Ascending aorta (tissue), 2 donors: ENCODE measurements at places on chromosomes 6 and 20.

DNA sequence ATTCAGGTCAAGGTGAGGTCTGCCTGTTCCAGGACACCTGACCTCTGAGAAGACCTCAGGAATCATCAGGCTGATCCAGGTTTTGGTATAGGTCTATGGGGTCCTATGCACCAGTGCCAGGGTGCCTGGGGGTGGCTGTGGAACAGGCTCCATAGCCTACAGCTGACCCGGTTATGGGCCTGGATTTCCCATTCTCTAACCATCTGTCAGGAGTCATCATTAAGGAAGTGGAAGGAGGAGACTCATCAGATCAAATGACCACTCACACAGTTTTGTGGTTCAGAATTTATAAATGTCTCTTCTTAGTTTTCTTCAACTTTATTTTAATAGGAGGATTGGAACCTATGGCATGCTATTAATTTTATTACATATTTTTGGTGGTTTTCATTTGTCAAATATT is 14.8 kb downstream of the PLA2G7 start:
- no peak overlapping the region for H3K4me3 ChIP-seq
- no peak overlapping the region for H3K27ac ChIP-seq
- DNase-seq = no peak
- H3K27me3 ChIP-seq = no peaks in the 10 kb centered on the region

DNA sequence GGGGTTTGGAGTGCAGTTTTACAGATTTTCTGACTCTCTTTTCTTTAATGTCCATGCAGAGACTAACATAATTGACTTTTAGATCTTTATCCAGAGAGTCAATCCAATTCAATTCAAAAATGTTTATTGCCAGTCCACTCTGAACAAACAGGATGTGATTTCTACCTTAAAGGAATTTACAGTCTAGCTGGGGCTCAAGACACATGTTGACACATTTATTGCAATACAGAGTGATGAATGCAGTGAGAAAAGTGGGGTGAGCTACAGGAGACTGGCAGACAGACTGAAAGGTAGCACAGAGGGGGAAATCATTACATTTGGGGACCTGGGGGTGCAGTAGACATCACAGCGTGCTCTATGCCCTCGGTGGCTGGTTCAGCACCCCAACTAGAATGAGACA is 193.9 kb downstream of the SLC24A3 start:
- H3K27me3 ChIP-seq = no peaks in the 10 kb centered on the region
- no peak for DNase-seq
- no peak overlapping the region for H3K27ac ChIP-seq
- H3K36me3 ChIP-seq = no peaks in the 10 kb centered on the region

DNA sequence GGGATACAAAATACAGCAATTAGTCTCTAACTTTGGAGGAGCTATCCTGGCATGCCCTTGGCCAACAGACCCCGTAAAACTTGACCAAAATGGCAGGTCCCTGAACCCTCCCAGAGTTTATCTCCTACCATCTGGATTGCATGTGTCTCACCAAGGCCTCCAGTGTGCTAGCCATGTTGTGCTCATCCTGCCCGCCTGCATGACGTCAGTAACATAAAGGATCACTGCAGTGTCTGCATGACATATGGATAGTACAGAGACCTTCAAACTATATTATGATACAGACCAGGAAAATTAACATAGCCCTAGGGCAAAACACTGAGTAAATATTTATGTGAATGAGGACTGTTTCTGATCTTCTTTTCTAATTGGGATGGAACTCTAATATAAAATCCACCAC is 25.3 kb downstream of the CPXM1 start:
- H3K4me3 ChIP-seq = no peak overlapping the region
- DNase-seq = no peak
- no peaks in the 10 kb centered on the region for H3K36me3 ChIP-seq
- peaks cover 4% of the 10 kb centered on the region for H3K27me3 ChIP-seq
- no peak overlapping the region for H3K27ac ChIP-seq
- no peaks in the 10 kb centered on the region for H3K4me1 ChIP-seq

- no peak overlapping the region for H3K4me3 ChIP-seq
- H3K4me1 ChIP-seq = no peaks in the 10 kb centered on the region
- no peaks in the 10 kb centered on the region for H3K36me3 ChIP-seq
- DNase-seq = no peak
- no peaks in the 10 kb centered on the region for H3K27me3 ChIP-seq
Observed at GRCh38 chr6:136155191-136155590, 94.9 kb downstream of the MTFR2 start.

DNA sequence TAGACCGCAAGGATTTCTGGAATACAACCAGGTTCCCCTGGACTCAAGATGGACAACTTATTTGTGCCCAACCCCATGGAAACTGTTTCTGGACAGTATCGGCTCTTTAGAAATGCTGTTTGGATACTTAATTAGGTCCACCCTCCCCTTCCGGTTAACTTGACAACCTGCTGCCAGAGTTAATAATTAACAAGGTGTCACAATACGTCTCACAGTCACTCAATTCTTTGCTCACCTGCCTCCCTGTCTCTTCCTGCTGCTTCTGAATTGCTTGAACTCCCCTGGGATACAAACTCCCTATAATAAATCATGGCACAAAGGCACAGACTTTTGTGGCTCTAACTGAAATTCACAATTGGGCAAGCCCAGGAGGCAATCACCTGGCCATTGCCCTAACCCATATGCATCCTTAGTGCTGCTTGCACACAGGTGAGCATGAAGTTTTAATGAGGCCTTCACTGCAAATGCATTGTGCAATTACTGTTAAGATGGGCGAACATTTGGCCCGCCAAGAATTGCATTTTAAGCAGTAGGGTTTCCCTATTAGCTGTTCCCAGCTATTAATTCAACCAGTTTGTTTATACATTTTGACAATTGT is 504.4 kb upstream of the NOX3 start:
- no peaks in the 10 kb centered on the region for H3K4me1 ChIP-seq
- H3K4me3 ChIP-seq = no peak overlapping the region
- no peaks in the 10 kb centered on the region for H3K36me3 ChIP-seq
- H3K27me3 ChIP-seq = no peaks in the 10 kb centered on the region

- no peak overlapping the region for H3K4me3 ChIP-seq
- H3K36me3 ChIP-seq = no peaks in the 10 kb centered on the region
- no peak for DNase-seq
- H3K27me3 ChIP-seq = no peaks in the 10 kb centered on the region
Observed at GRCh38 chr6:170243386-170243785, 47.5 kb downstream of the DLL1 start.

- DNase-seq = no peak
- peaks cover 32% of the 10 kb centered on the region for H3K4me1 ChIP-seq
- H3K27ac ChIP-seq = peak overlapping the region; percentile 96
- H3K4me3 ChIP-seq = no peak overlapping the region
- H3K27me3 ChIP-seq = no peaks in the 10 kb centered on the region
Observed at GRCh38 chr20:37314099-37314498, 24.6 kb downstream of the MANBAL start.

- no peaks in the 10 kb centered on the region for H3K27me3 ChIP-seq
- H3K4me3 ChIP-seq = no peak overlapping the region
- peaks cover 3% of the 10 kb centered on the region for H3K4me1 ChIP-seq
- DNase-seq = no peak
- peaks cover 11% of the 10 kb centered on the region for H3K36me3 ChIP-seq
Observed at GRCh38 chr6:2783188-2783963, 18.2 kb downstream of the WRNIP1 start.

GRCh38 chr20:38893056-38893564 is 33.1 kb upstream of the FAM83D start:
- no peaks in the 10 kb centered on the region for H3K36me3 ChIP-seq
- H3K27me3 ChIP-seq = no peaks in the 10 kb centered on the region
- no peak overlapping the region for H3K27ac ChIP-seq

DNA sequence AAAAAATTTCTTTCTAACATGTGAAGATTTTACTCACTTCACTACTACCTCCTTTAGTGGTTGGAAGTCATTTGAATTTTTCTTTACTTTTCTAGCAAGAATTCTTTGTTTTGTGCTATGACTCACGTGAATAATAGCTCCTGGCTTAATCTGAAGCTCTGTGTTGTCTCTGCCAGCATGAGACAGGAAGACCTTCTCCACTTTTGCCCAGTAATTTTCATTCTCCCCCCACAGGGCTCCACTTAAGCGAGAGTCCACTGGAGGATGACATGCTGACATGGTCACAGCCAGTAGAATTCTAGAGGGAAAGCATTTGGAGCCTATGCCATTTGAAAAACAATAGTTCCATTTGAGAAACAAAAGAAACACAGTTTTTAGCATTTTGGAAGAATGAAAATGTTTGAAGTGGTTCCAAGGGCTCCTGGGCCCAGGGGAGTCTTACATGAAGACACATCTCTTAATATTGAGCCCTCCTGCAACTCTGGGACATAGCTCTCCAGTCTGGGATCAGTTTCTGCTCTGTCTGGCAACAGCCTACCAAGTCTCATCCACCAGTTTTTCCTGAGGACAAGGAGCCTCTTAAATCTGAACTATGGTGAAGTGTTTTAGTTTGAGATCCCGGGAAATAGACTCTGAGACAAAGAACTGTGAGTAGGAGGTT is 231.4 kb downstream of the PAX1 start:
- no peaks in the 10 kb centered on the region for H3K36me3 ChIP-seq
- no peak for DNase-seq
- no peaks in the 10 kb centered on the region for H3K27me3 ChIP-seq
- H3K4me1 ChIP-seq = no peaks in the 10 kb centered on the region
- H3K4me3 ChIP-seq = no peak overlapping the region

DNA sequence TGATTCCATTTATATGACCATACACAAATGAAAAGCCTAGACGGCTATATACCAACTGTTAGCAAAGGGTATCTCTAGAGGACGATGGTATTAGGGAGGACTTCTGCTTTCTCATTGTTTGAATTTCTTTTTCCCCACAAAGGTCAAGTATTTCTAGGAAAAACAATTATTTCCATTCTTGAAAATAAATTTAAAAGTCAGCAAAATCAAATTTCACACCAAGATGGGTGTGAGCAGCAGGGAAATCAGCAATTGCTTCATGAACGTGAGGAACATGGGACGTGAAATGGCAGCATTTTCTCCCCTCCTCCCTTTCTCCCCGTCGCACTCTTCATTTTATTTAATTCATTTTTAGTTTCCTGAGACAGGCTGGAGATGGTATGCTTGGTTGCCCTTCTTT is 5.2 kb upstream of the ZFAND3 start:
- H3K36me3 ChIP-seq = no peaks in the 10 kb centered on the region
- H3K27ac ChIP-seq = no peak overlapping the region
- H3K4me1 ChIP-seq = no peaks in the 10 kb centered on the region
- no peaks in the 10 kb centered on the region for H3K27me3 ChIP-seq

DNA sequence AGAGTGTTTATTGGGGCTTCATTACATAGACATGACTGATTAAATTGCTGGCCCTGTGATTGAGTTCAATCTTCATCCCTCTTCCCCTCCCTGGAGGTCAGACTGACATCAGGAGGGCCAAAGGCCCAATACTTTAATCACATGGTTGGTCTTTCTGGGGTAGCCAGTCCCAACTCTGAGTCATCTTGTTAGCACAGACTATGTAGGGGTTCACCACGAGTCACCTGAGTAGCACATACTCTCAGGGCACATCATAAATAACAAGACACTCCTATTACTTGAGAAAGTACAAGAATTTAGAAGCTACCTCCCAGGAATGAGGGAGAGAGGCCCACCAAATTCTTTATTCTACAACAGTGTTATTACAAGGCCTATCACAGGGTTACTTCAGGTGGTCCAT is 11.3 kb downstream of the GINS1 start:
- DNase-seq = no peak
- H3K27me3 ChIP-seq = no peaks in the 10 kb centered on the region
- H3K4me1 ChIP-seq = no peaks in the 10 kb centered on the region
- no peaks in the 10 kb centered on the region for H3K36me3 ChIP-seq

GRCh38 chr6:46932526-46933319 is 11.0 kb upstream of the ADGRF5 start:
- no peaks in the 10 kb centered on the region for H3K27me3 ChIP-seq
- H3K4me3 ChIP-seq = no peak overlapping the region
- no peak overlapping the region for H3K27ac ChIP-seq
- H3K4me1 ChIP-seq = peaks cover 6% of the 10 kb centered on the region
- H3K36me3 ChIP-seq = no peaks in the 10 kb centered on the region

- no peaks in the 10 kb centered on the region for H3K27me3 ChIP-seq
- no peaks in the 10 kb centered on the region for H3K4me1 ChIP-seq
- H3K27ac ChIP-seq = no peak overlapping the region
- no peak overlapping the region for H3K4me3 ChIP-seq
Observed at GRCh38 chr6:113788586-113788985, 68.6 kb upstream of the MARCKS start.

DNA sequence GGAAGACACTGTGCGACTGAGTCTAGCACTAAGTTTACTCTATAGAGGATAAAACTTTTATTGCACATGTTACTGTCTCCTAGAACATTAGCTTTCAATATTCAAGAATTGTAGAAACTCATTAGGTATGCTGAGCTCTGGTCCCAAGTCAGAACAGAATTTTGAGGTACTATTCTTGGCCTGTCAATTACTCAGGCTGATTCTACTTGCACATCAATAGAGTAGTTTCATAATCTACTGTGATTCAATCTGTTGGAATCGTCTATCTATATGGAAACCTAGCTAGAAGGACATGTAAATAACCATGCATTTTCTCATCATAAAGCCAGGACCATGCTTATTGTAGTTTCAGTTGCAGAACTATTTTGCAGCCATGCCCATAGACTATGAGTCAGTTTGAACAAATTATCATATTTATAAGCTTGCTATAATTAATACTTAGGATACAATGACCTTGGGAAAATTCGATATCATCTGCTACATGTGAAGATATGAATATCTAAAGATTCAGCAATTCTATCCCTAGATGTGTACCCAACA is 41.6 kb downstream of the FLRT3 start:
- H3K4me3 ChIP-seq = no peak overlapping the region
- no peaks in the 10 kb centered on the region for H3K27me3 ChIP-seq
- H3K36me3 ChIP-seq = no peaks in the 10 kb centered on the region
- H3K27ac ChIP-seq = no peak overlapping the region
- no peak for DNase-seq

- H3K36me3 ChIP-seq = no peaks in the 10 kb centered on the region
- no peak for DNase-seq
Observed at GRCh38 chr6:136411025-136411325, 121.3 kb upstream of the BCLAF1 start.

DNA sequence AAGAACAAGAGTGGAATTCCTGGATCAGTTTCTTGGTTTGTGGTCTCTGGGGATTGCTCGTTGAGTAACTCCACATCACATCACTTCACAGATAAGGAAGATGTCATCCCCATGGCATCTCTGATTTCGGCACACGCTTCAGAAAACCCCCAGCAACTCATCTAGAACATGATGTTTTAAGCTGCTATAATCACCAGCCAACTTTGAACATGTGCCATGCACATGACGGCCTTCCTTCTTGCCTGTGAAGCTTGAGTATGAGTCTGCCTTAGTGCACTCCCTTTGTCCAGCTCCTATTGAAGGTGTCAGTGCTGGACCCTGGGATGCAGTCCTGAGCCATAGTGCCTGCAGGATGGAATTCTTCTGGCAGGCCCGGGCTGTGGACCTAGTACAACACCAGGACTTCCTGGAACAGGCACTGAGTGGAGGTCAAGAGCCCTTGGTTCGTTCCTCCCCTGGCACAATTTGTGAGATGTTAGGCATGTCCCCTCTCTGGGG is 231.5 kb upstream of the SUPT3H start:
- no peak overlapping the region for H3K27ac ChIP-seq
- no peaks in the 10 kb centered on the region for H3K27me3 ChIP-seq
- no peaks in the 10 kb centered on the region for H3K36me3 ChIP-seq
- H3K4me1 ChIP-seq = no peaks in the 10 kb centered on the region
- H3K4me3 ChIP-seq = no peak overlapping the region
